ENCODE measurements at places on chromosomes 3 and 15.

DNA sequence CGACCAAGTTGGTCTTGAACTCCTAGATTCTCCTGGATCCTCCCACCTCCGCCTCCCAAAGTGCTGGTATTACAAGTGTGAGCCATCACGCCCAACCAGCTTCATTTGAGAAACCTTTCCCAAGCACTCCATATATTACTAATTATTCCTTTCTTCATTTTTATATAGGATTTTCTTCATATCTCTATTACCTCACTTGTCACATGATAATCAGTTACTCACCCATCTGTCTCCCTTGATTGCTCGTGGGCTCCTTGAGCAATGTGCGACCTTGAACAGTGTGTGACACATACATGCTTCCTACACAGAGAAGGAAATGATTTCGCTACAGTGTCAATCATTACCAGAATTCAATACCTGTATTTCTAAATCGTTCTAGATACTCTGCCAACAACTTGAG, 110.7 kb upstream of the C2CD4B start:
- DNase-seq = no peak

DNA sequence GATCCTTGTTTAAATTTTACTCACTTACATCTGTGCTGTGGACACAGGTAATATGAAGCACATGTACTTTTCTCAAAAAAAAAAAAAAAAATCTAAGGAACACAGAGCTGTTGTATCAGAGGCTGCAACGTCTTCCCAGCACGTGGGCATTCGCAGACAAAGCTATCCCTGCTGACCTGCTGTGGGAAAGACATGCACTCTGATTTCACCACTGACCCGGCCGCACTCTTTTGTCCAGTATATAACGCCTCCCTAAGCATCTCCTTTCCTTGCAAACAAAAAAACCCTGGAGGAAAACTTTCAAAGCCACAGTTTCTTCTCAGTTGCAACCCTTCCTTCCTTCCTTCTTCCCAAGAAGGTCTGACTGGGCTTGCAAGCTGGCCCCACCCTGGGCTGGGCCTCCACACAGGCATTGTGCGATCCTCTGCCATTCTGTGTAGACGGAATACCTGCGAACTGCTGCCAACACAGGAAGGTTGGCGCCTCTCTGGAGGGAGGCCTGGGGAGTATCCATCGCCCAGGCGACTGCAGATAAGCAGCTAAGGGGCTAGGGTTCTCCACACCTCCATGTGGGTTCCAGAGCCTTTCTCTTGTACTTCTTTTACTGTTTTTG, 50.8 kb downstream of the SLC12A8 start:
- no peak for DNase-seq

- DNase-seq = no peak
Measured at GRCh38 chr3:28915741-28916500, 364.9 kb upstream of the RBMS3 start.

DNA sequence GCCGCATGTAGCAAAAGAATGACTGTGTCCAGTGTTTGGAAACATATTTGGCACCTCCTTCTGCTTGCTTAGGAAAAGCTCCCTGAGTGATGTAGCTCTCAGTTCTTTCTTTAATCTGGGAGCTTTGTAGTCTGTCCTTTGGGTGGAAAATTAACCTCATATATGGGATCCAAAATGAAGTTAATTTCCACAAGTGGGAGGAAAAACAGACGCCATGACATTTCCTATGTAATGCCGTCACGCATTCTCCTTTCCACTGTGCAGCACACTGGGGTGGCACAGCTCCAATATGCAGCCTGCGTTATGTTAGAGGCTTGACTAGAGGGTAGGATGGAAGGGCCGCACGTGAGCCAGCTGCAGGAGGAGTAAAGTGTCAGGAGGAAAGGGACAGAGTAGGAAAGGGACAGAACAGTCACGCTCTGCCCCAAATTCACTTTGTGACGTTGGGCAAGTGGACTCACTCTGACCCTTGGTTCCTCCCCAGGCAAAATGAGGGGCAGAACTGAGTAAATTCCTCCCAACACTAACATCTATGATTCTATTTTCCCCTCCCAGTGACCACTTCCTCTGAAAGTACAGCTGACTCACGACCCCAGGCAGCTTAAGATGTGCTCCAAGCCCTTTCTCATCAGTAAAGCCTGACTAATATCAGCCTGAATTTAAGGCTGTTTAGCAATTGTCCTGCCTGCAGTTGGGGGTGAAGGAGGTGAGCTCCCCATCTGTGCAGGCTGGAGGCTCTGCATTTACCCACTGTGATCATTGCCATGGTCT, 176.5 kb upstream of the PFN2 start:
- no peak for DNase-seq

DNA sequence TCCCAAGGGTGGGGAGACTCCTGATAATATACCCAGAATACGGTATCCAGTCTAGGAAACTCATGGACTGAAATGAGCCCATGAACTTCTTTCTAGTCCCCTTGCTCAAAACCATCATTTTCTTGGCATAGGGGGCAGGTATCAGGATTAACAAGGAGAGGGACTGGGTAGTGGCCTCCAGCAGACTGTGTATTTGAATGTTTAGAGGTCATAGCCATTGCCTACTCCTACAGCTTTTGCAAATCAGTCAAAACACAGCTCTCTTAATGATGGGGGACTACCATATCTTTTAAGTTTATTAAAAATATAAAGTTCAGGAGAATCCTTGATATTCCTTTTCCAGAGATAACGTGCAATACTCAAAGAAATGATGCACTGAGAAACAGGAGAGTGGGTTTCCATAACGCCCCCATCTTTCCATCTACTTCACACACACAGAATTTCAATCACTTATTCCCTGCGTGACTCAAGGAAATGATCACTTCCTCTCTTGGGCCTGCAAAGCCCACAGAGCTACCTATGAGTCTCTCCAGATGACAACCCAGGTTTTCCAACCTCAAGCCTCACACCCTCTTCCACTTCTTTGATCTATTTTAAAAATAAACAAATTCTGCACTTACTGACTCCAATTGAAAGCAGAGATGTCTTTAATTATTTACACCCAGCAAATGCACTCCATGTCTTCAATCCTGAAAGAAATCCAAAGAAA, 584.0 kb upstream of the LMCD1 start:
- DNase-seq = no peak

DNA sequence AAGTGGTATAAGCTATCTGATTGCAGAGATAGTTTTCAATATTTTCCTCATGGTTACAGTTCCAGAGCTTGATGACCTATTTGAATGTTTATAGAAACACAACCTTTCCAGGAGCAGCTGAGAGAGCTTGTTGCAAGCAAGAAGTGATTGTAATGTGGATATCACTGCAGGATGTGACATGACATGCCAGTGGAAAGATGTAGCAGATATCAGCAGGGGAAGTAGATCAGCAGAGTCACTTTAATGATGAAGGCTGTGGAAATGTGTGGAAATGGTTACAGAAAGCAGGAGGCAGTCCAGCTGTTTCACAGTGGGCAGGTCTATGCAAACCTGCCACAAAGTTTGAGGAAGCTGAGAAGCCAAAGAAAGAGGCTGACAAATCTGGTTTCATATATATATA, 21.0 kb downstream of the TMEM158 start:
- no peak for DNase-seq

DNA sequence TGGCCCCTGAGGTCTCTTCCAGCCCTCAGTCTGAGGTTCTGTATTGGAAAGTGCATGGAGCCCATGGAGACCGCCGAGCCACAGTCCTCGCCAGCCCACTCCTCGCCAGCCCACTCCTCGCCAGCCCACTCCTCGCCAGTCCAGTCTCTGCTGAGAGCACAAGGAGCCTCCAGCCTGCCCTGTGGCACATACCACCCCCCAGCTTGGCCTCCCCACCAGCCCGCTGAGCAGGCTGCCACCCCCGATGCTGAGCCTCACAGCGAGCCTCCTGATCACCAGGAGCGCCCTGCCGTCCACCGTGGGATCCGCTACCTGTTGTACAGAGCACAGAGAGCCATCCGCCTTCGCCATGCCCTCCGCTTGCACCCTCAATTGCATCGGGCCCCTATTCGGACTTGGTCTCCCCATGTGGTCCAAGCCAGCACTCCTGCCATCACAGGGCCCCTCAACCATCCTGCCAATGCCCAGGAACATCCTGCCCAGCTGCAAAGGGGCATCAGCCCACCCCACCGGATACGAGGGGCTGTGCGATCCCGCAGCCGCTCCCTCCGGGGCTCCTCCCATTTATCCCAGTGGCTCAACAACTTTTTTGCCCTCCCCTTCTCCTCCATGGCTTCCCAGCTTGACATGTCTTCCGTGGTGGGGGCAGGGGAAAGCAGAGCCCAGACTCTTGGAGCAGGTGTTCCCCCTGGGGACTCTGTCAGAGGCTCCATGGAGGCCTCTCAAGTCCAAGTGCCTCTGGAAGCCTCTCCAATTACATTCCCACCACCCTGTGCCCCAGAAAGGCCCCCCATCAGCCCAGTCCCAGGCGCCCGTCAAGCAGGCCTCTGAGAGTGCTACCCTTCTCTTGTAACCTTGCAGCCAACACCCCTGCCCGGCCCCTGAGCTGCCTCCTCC, 40.9 kb downstream of the PML start:
- no peak for DNase-seq

DNA sequence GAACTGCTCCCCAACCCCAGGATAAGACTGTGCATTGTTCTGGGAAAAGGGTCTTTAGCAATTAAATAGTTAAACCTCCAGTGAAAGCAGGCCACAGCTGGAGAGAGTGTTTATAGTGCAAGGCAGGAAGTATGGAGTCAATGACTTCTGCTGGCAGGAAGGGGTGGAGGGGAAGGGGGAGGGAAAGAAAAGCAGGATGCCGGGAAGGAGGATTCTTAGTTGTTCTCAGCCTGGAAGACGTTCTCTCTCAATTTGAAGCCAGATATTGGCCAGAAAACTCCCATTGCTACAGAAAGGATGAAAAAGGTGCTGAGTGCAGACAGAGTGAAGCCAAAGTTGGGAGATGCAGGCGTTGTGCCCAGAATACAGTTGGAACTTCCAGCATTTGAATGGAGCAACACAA, 35.7 kb upstream of the ACTL6A start:
- no peak for DNase-seq

- DNase-seq = no peak
Measured at GRCh38 chr3:190289989-190290388, 32.3 kb downstream of the CLDN1 start.

GRCh38 chr3:56456117-56456516, 12.2 kb downstream of the ERC2 start:
- DNase-seq = no peak

DNA sequence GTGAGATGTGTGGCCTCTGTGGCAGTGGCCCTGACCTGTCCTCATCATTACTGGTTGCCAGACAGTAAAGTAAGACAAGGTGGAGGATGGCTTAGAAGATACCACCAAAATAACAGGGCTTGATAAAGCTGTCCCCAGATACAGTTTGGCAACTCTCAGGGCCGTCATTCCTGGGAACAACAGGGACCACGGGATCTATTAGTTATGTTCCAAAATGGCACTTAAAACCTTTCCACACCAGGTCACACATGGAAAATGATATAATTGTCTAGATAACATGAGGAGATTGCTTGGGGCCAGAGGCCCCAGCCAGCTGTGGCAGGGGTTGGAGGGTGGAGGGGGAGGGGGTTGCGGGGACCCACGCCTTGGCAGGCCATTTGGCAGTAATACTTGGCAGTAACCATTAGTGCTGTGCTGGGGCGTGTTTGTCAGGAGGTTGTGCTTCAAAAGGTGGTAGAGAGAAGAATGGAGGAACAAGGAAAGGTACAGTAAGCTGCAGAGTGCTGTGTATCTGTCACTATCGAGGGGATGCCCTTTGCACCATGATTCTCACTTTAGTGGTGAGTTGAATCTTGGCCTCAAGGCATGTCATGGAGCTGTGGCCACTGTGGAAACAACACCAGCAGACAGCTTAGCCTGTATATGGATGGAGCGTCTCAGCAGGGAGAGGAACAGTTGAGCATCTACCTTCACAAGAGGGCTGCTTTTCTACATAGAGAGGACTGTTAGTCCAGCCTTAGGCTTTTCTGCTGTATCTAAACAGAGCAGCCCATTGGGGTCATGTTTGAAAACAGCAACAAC, 14.0 kb downstream of the PLCL2 start:
- DNase-seq = no peak

- DNase-seq = no peak
Measured at GRCh38 chr15:83174891-83175290, 32.7 kb downstream of the HDGFL3 start.
